Suppressor macrophage treated with lipopolysaccharide for 4 hours (primary cell): ENCODE measurements at places on chromosomes 7 and 10.

DNA sequence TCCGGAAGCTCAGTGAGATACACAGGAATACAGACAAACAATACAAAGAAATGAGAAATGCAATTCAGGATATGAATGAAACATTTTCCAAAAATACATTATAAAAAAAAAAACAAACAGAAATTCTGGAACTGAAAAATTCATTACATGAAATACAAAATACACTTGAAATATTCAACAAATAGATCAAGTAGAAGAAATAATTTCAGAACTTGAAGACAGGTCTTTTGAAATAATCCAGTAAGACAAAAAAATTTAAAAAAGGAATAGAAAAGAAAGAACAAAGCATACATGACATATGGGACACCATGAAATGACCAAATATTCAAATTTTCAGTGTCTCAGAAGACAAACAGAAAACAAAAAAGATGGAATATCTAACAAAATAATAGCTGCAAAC is 102.5 kb downstream of the ALOX5 start:
- DNase-seq: no peak

GRCh38 chr10:129495698-129496097 is 28.7 kb downstream of the MGMT start:
- no peak for DNase-seq

GRCh38 chr7:121305109-121305508 is 23.7 kb upstream of the WNT16 start:
- no peak for DNase-seq

- DNase-seq: no peak
Measured at GRCh38 chr10:114326795-114327194, 77.5 kb downstream of the AFAP1L2 start.

- no peak for DNase-seq
Measured at GRCh38 chr10:23069019-23069815, 26.2 kb upstream of the MSRB2 start.
